Cortex of kidney (tissue), 1 donor: ENCODE measurements at places on chromosomes 7 and 10.

DNA sequence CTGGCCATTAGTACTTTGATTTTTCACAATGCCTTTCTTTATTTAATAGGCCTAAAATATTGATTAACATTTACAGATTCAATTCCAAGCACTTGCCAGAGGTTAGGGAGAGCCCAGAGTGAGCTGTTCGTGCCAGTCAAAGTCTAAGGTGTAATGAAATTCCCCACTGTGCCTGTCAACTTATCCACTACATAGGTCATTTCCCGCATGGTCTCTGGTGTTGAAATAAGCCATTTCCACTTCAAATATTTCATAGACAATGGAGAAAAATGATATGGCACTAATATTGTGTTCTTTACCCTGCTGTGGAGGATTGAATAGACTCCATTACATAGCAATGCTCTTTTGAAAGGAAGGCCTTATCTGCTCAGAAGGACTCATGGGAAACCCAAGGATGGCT, 978.1 kb upstream of the CELF2 start:
- DNase-seq = no peak

DNA sequence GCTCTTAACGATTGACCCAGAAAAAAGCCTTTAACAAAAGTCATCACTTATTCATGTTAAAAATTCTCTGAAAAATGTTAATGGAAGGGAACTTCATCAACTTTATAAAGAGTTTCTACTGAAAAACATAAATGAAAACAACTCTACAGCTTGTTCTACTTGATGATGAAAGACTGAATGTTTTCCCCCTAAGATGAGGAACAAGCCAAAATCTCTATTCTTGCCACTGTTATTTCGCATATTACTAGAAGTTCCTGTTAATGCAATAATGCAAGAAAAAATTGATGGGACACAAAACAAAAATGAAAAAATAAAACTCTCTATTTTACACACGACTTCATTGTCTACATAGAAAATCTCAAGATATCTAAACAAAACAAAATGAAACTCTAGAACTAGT, 249.8 kb upstream of the AKR1E2 start:
- no peak for DNase-seq

- no peak for DNase-seq
Observed at GRCh38 chr7:80954191-80954590, 35.3 kb upstream of the SEMA3C start.

- no peak for DNase-seq
Observed at GRCh38 chr7:83614112-83614511, 34.8 kb downstream of the SEMA3E start.

DNA sequence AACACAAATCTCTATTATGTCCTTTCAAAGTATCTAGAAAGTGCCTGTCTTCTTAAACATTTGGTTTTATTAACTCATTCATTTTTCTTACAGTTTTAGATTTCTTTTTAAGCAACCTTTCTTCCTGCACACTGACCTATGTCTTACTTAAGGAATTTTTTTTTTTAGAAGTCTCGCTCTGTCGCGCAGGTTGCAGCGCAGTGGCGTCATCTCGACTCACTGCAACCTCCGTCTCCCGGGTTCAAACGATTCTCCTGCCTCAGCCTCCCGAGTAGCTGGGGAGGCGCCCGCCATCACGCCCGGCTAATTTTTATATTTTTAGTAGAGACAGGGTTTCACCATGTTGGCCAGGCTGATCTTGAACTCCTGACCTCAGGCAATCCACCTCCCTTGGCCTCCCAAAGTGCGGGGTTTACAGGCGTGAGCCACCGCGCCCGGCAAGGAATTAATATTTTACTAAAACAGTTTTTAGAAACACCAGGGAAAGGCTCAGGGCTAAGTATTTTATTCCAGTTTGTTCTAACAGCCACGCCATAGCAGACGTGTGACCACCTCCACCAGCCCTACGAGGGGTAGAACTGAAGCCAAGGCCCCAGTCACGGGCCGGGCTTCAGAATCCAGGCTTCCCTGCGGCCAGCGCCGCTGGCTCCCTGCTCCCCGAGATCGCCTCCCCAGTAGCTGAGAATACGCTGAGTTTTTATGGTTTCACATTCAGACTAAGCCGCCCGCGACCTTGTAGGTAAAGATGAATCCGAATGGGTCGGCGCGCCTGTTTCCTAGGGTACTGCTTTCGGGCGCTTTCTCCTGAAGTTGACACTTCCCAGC, 941 bp upstream of the LUC7L2 start:
- no peak for DNase-seq
